ENCODE measurements at places on chromosomes 2 and 18.
A peak's percentile ranks its signal among the peaks of the same experiment; 100 is the strongest.

DNA sequence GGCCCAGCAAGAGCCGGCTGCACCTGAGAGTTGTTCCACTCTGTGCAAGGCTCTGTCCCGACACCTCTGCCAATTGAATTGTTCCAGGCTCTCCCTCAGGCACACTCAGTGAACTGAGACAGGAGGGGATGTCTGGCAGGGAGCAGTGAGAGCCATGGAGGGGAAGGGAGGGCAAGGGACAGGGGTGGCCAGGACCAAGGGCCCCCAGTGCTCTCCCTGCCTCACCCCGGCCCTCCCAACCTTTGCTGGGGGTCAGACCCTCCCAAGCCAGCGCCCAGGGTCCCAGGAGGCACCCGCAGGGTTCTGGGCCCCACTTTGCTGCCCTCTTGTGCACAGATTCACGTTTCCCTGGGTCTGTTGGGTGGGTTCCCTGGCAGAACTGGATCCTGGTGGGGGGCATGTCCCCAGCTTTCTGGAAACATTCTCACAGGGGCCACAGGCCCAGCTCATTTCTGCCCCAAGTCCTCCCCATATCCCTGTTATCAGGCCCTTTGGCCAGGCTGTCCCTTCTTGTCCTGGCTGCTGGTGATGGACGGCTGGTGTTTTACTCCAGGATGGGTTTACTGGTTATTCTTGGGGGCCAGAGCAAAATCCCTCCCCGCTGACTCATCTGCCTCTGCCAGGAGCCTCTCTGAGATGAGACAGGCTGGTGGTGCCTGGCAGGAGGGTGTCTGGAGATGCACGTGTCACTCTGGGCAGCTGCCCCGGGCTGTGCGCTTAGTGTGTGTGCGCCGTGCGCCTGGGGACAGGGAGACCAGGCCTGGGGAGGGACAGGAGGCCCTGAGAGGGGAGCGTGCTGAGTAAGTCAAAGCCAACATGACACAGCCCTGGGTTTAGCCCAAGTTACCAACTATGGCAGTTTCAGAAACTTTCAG, 136.5 kb upstream of the CTDP1 start:
- H3K4me3 ChIP-seq, result no peak overlapping the region
- DNase-seq, result no peak
- H3K27me3 ChIP-seq, result peaks cover 21% of the 10 kb centered on the region
- no peaks in the 10 kb centered on the region for H3K36me3 ChIP-seq
- no peaks in the 10 kb centered on the region for H3K4me1 ChIP-seq

DNA sequence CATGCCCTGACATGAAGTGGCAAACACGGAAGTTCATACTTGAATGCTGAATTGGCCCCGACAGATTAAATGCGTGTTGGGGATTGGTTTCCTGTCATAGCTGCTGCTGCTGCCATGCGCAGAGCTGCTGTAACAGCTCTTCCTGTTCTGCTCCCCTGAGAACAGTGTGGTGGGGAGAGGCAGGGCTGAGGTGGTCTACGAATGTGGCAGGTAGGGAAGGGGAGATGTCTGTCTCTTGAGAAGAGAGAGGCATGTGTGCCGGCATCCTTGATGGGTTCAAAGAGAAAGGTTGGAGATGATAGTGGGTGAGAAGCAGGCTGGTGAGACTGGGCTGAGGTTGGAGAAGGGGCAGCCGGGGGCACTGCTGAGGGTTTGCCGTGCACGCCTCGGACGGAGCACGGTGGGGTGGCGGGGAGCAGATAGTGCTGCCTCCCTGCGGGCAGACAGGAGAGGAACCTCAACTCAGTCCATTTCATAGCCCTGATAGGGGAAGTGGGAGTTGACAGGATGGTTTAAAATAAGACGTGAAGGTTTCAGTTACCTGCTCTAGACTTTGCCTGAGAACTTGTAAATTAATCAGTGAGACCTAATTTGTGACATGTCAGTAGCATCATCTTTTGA, 46.1 kb downstream of the TMEM185B start:
- H3K27me3 ChIP-seq, result no peaks in the 10 kb centered on the region
- no peak for DNase-seq
- no peak overlapping the region for H3K27ac ChIP-seq
- no peak overlapping the region for H3K4me3 ChIP-seq
- no peaks in the 10 kb centered on the region for H3K36me3 ChIP-seq

DNA sequence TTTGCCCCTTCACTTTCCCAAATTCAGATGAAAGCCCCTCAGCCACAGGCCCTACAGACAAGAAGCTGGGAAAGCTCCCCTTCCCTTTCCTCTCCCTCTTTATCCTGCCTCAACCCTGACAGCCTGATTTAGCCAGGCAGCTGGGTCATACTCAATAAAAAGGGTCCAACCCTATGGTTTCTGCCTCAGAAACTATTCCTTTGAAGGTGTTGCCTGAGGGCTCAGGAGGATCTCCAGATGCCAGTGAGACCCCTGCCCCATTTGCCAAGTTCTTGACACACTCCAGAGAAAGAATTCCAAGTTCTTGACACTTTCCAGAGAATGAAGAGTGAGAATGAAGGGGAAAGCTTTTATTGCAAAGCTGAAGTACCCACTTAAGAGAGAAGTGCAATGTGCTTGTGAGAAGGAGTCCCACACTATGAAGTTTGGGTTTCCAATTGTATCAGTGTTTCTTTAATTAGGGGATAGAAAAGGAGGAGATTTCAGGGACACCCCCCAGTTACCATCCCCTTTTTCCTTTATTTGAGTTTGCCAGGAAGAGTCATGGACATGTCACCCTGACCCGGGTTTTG, 576.2 kb downstream of the METTL4 start:
- DNase-seq, result no peak
- H3K27me3 ChIP-seq, result no peaks in the 10 kb centered on the region
- no peaks in the 10 kb centered on the region for H3K36me3 ChIP-seq
- H3K4me3 ChIP-seq, result no peak overlapping the region
- no peak overlapping the region for H3K27ac ChIP-seq

DNA sequence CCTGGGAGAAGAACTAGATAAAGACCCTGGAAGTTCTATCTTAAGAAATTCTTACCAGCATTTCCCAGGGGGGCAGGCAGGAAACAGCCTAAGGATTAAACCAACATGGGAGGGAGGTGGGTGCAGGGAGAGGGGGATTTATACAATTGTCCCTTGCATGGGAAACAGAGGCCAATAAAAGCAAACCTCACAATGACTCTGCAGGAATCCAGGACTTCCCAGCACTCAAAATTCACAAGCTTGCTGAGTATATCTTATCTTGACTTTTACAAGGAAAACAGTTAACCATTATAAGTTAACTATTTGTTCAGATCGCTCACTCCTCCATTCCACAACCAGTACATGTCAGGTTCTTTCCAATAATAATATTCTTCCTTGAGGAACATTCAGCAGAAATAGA, 241.3 kb downstream of the MREG start:
- 0 out of 2 replicates have a peak, but pooled peaks cover 2% of the 10 kb centered on the region for H3K27me3 ChIP-seq
- no peak overlapping the region for H3K4me3 ChIP-seq
- no peak overlapping the region for H3K27ac ChIP-seq

GRCh38 chr2:8049176-8049575, 632.7 kb upstream of the ID2 start:
- DNase-seq, result no peak
- H3K27ac ChIP-seq, result no peak overlapping the region
- no peaks in the 10 kb centered on the region for H3K36me3 ChIP-seq
- no peak overlapping the region for H3K4me3 ChIP-seq
- H3K27me3 ChIP-seq, result no peaks in the 10 kb centered on the region

DNA sequence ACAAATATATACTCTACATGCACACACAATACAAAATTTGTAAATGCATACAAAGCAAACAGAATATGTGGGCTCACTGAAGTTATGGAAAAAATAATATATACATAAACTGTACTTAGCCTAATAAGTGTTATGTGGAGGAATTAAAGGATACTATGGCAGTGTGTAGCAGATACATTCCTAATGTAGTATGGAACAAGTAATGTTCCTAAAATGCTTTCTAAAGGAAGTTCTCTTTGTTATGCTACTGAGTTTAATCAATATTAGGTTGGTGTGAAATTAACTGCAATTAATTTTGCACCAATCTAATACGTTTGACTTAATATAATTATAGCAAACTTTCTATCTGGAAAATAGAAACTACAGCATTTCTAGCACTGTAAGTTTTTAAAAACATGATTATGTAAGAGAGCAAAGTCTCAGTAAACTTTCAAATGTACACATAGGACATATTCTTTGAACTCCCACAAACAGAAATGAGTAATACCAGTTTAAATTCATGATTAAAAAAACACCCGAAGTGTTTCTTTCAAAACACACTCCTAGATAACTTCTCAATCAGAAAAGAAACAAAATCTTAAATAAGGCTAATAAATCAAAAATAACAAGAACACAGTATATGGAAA, 331.3 kb downstream of the LRRTM4 start:
- no peak overlapping the region for H3K27ac ChIP-seq
- H3K4me1 ChIP-seq, result no peaks in the 10 kb centered on the region
- no peak for DNase-seq
- H3K36me3 ChIP-seq, result no peaks in the 10 kb centered on the region

GRCh38 chr2:103009871-103010270, 248.0 kb downstream of the TMEM182 start:
- no peak for DNase-seq
- no peaks in the 10 kb centered on the region for H3K36me3 ChIP-seq
- H3K27me3 ChIP-seq, result no peaks in the 10 kb centered on the region
- H3K4me1 ChIP-seq, result no peaks in the 10 kb centered on the region
- H3K4me3 ChIP-seq, result no peak overlapping the region

GRCh38 chr18:159037-159652, 788 bp downstream of the USP14 start:
- H3K27ac ChIP-seq, result peak overlapping the region; percentile 90
- no peak for DNase-seq
- H3K27me3 ChIP-seq, result no peaks in the 10 kb centered on the region
- H3K4me1 ChIP-seq, result peaks cover 19% of the 10 kb centered on the region

- no peak overlapping the region for H3K27ac ChIP-seq
- H3K36me3 ChIP-seq, result no peaks in the 10 kb centered on the region
- H3K27me3 ChIP-seq, result no peaks in the 10 kb centered on the region
- no peak for DNase-seq
Observed at GRCh38 chr2:217276433-217276832, 416.6 kb upstream of the TNP1 start.

DNA sequence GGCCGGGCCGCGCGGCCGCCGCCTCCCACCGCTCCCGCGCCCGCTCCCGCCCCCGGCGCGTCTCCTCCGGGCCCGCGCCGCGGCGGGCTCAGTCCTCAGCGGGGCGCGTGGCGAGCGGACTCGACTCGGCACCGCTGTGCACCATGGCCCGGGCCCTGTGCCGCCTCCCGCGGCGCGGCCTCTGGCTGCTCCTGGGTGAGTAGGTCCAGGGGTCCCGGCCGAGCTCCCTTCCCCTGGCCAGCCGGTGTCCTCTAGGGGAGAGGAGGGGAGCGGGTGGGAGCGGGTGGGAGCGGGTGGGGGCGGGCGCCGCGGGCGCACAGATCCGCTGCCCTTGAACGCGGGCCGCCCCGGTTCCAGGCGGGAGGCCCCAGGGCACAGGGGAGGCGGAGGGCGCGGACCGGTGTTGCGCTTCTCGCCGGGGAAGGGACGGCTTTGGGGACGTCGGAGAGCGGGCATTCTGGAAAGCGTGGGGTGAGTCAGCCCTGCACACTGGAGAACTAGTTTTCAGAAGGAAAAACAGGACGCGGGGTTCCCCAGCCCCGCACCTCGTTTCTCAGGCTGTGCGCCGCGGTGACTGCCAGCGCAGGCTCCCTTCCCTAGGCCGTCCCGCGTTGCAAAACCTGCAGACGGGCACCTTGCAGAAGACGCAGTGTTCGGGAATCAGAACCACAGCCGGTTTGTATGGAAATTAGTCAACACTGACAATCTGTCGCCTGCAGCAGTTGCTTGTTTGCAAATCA, at the start of gene RAMP1:
RAMP1 (plus strand) TSS at position 91 of the 740 bp plus-strand sequence; CDS start at position 144, 53 bp downstream.
- peak within 1 kb of the TSS; percentile 53 for H3K4me3 ChIP-seq
- H3K4me1 ChIP-seq, result peaks cover 35% of the 10 kb centered on the region
- no peaks in the 10 kb centered on the region for H3K36me3 ChIP-seq

DNA sequence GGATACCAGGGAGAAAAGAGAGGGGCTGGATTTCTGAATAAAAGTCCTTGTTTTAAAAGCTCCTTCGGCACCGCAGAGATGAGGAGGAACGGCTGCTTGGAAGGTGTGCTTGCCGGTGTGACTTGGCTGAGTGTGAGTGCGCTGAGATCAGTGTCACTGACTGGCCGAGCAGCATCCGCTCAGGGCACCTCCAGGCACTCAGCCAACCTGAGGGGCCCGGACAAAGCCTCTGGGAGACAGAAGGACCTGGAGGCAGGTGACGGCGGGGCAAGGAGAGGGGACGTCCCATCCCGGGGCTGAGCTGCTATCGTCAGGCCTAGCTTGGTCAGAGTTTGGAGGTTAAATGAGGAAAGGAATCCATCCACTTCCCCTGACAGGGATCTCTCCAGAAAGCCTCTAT, 16.8 kb upstream of the ALLC start:
- no peaks in the 10 kb centered on the region for H3K4me1 ChIP-seq
- no peak overlapping the region for H3K27ac ChIP-seq
- no peak overlapping the region for H3K4me3 ChIP-seq
- peaks cover 4% of the 10 kb centered on the region for H3K27me3 ChIP-seq
- no peaks in the 10 kb centered on the region for H3K36me3 ChIP-seq
- DNase-seq, result no peak

Data from Panc1 (cell line).